ENCODE measurements at places on chromosomes 2 and 18. TPM values are rescaled to one million over a fixed set of nuclear protein-coding genes. Genes with fewer than 3 reads are reported as not detected.

LAMA1 gene
- not detected for total RNA-seq

NETO1 gene
- total RNA-seq, result not detected

NYAP2 gene
- total RNA-seq, result not detected

ACMSD gene
- not detected for total RNA-seq

COL6A3 gene
- total RNA-seq, result 156 TPM

ZSCAN30 gene
- total RNA-seq, result 7.5 TPM

MEP1B gene
- total RNA-seq, result not detected

NAT8 gene
- not detected for total RNA-seq

MOGAT1 gene
- not detected for total RNA-seq

SCYGR3 gene
- total RNA-seq, result not detected

TXNDC2 gene
- not detected for total RNA-seq

ZNF396 gene
- total RNA-seq, result 0.21 TPM

STON1 gene
- 23.4 TPM for total RNA-seq

SCN2A gene
- 0.53 TPM for total RNA-seq

DPP10 gene
- not detected for total RNA-seq

OR6B2 gene
- not detected for total RNA-seq

CCDC195 gene
- total RNA-seq, result not detected

All from ascending aorta (tissue), 2 donors.